ENCODE measurements at places on chromosomes 1 and 21.

DNA sequence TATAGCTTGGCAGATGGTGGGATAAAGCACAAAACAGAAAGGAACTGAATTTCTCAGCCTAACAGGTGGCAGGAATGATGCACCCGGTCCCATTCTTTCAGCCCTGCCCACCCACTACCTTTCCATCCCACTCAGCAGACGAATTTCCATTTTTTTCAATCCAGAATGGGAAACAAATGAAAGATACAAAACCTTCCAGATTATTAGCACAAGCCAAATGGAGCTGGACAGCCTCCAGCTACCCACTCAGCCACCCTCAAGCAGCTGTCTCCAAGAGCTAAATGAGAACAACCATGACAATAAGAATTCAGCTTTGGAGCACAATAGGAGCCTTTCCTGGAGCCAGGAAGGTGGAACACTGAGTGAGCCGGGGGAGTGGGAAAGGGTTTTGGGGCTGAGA lies 96.3 kb upstream of the ST6GALNAC5 start:
- no peak for DNase-seq

- no peak for DNase-seq
Measured at GRCh38 chr1:212754193-212754592, 37.4 kb downstream of the NSL1 start.

- DNase-seq: no peak
Measured at GRCh38 chr1:151782741-151783140, 7.6 kb downstream of the TDRKH start.

DNA sequence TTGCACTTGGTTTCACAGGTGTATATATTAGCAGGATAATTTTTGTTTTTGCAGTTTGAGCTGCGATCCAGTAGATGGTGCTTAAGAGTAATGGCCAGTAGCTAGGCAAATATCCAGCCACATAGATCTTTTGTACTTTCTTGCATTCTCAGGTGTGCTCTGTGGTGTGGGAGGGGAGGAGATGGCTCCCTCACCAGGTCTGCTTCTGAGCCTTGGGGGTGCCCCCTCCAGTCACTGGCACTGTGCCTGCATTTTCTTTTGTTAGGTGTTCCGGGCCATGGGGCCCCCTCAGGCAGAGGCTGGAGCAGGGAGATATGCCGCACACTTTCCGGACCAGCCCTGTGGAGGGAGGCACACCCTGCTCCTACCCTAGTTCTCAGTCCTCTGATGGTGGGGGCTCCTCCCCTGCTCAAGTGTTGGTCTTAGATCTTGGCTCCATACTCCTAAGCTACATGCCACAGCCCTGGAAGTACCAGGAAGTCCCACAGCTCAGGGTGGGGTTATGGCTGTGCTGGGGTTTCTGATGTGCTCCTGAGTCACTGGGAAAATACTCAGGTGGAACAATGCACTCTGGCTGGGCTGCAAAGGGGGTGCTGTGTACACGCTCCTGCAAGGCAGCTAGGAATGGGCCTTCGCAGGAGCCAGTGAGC lies 197.6 kb upstream of the DMRTA2 start:
- peak; percentile 38 for DNase-seq

GRCh38 chr1:225258811-225259210 lies 169.0 kb downstream of the LBR start:
- DNase-seq: no peak

DNA sequence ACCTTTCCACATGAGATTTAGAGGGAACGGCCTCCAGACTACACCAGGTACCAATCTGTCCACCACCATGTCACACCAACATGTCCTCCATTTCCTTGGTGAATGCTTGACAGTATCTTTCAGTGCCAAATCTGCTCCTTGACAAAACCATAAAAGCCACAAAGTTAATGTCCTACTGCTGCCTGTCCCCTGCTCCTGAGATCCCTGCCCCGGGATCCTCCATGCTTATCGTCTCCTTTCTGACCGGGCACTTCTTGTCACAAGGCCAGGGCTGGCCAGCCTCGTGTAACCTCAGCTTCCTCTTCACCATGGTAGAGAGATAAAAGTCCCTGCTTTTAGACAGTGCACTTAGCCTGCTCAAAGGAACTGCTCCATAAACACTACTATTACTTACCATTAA lies 136.2 kb downstream of the NAV1 start:
- DNase-seq: no peak

DNA sequence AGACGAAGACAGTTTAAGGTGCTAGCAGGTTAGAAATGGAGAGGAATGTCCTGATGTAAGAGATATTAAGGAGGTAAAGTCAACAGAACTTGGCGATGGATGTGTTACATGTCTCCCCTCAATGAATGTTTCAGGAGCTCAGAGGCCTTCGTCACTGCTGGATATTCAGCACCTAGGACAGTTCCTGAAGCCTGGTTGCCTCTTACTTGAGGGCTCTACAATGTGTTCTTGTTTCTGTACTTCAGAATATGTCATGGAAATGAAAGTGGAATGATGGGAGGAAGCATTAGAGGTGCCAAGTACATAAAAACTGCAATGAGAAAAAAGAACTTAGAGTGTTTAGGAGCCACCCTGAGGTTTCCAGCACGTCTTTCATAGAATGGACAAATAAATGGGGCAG lies 17.7 kb downstream of the TNR start:
- DNase-seq: peak; percentile 16

DNA sequence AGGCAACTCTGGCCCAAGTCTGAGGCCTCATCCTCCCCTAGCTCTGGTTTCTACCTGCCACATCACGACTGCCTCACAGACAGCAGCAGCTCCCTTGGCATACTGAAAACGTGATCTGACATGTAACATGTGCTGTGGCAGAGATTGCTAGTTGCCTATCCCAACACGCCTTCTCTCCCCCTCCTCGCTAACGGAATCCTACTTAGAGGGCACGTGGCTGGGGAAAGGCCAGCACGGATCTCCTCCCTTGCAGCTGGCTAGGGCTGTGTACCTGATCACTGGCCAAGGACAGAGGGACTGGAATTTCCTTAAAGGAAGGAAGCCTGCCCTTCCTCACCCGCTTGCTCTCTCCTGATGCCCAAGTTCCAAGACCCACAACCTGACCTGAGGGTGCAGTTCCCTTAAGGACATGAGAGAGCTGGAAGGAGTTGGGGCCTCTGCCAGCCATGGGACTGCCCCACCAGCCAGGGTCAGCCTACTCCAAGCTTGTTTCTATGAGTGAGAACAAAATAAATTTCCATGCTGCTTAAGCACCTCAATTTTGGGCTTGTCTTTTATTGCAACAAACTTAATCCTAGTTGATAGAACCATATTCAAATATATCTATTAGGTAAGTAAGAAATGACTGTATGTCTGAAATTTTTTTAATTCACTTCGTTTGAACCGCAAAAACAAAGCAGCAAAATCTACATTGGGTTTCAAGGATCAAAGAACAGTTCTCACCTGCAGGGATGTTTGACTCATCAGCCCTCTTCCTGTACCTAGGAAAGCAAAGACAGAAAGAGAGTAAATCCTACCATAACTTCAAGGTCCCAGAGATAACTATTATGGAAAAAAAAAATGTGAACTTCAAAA lies 7.2 kb downstream of the SETD4 start:
- no peak for DNase-seq

DNA sequence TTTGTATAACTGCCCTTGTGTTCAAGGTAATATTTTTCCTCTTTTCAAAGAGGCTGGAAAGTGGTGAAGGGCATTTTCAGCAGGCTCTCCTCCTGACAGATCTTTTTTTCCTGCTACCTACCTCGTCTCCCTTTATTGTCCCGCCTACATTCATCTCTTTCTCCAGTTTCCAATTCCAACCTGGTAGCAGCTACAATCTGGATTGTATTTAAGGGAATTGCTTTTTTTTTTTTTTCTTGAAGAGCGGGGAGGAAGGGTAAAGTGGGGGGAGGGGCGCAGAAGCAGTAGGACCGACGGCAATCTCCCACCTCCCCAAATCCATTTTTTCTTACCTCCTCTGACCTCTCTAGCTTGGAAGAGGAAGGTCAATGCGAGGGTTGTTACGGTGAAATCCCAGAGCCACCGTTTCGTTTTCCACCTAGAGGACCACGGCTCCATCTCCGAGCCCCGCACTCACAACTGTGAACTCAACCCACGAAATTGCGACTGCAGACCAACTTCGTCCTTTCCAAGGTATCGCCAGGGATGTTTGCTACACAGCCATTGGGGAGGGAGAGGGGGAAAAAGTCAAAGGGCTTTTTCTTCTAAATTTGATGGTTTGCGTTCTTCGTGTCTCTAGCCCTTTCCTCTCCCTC lies 464 bp downstream of the COL11A1 start:
- DNase-seq: peak; percentile 41
